Cardiac atrium fibroblast (primary cell): ENCODE measurements at places on chromosomes 7 and 10. TPM values are rescaled to one million over a fixed set of nuclear protein-coding genes. Genes with fewer than 3 reads are reported as not detected.

RABGEF1 gene
- 21.5 and 22.4 TPM in 2 replicates for total RNA-seq

ADAP1 gene
- 11.4 and 13.9 TPM in 2 replicates for total RNA-seq

TMEM270 gene
- not detected in 2 replicates for total RNA-seq

ABHD11 gene
- total RNA-seq, result 8.9 and 9.4 TPM in 2 replicates

GIMAP1 gene
- total RNA-seq, result 0.81 TPM in 1 of 2 replicates, not detected in the other

ADCY1 gene
- 0.36 and 0.49 TPM in 2 replicates for total RNA-seq

CREM gene
- total RNA-seq, result 11.0 and 19.1 TPM in 2 replicates

IFIT1B gene
- total RNA-seq, result not detected in 2 replicates

FEZF1 gene
- not detected in 2 replicates for total RNA-seq

LOXL4 gene
- 4.9 and 9.1 TPM in 2 replicates for total RNA-seq

FFAR4 gene
- not detected in 2 replicates for total RNA-seq

DNMBP gene
- 12.5 and 15.6 TPM in 2 replicates for total RNA-seq

CTNNA3 gene
- total RNA-seq, result not detected in 2 replicates

COL26A1 gene
- total RNA-seq, result not detected in 2 replicates

ZNF786 gene
- total RNA-seq, result 2.9 and 3.6 TPM in 2 replicates

OR2AE1 gene
- 0.16 TPM in 1 of 2 replicates, not detected in the other for total RNA-seq
